ENCODE measurements at places on chromosomes 2 and 18.

- DNase-seq, result no peak
Measured at GRCh38 chr2:181697126-181697525, 16.8 kb upstream of the NEUROD1 start.

DNA sequence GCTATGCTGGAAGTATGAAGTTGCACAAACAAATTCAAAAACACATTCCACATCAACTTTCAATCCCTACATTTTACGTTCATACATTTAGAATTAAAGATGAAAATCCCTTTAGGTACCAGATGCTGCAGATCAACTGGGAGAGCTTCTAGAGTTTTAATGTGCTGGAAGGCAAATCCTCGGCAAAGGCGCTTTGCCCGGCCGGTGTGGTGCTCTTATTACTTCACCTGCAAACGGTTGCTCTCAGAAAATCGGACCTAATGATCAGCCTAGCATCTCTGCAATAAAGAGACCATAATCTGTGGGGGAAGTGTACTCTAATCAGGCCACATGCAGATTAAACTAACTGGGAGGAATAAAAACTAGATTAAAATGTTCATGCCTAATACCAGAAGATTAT lies 513.8 kb downstream of the ZEB2 start:
- DNase-seq, result no peak

GRCh38 chr2:157194097-157194688 lies 63.3 kb upstream of the GALNT5 start:
- no peak for DNase-seq

- DNase-seq, result no peak
Measured at GRCh38 chr2:236745420-236746210, 176.0 kb downstream of the ACKR3 start.

- no peak for DNase-seq
Measured at GRCh38 chr2:150140777-150141176, 346.7 kb downstream of the RND3 start.

DNA sequence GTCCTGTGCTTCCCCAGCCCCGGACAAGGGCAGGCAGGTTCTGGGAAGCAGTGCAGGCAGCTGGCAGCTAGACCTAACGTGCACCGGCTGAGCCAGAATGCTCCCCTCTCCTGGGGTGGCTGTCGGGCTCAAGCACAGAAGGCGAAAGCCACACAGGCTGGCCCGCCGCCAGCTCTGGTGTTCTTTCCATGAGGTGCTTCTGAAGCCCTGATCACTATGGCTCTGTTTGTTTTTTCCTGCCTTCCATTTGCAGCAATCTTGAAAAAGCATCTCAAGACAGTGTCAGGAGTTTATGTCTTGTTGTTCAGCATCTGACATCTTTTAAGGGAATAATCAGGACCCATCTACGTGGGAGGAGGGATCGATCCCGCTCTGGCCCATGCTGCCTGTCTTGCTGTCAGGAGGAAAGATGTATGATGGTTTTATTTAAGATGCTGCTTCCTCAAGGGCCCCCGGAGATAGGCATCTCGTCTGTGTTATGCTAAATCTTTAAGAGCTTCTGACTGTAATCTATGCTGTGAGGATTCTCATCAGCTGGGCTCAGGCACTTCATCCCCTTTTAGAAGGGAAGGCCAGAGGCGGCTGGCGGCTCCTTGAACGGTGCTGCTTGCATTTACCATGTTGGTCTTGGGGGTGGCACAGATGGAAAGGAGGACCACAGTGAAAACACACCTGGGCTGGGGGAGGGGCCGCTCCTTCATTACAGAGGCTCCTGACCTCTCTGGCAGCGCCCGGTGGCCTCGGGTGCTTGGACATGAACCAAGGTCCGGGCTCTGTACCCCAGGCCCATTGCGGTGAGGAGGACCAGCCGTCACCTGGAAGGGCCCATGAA lies 118.5 kb upstream of the HDAC4 start:
- DNase-seq, result no peak

- DNase-seq, result no peak
Measured at GRCh38 chr2:112927745-112928144, 16.8 kb downstream of the IL37 start.

DNA sequence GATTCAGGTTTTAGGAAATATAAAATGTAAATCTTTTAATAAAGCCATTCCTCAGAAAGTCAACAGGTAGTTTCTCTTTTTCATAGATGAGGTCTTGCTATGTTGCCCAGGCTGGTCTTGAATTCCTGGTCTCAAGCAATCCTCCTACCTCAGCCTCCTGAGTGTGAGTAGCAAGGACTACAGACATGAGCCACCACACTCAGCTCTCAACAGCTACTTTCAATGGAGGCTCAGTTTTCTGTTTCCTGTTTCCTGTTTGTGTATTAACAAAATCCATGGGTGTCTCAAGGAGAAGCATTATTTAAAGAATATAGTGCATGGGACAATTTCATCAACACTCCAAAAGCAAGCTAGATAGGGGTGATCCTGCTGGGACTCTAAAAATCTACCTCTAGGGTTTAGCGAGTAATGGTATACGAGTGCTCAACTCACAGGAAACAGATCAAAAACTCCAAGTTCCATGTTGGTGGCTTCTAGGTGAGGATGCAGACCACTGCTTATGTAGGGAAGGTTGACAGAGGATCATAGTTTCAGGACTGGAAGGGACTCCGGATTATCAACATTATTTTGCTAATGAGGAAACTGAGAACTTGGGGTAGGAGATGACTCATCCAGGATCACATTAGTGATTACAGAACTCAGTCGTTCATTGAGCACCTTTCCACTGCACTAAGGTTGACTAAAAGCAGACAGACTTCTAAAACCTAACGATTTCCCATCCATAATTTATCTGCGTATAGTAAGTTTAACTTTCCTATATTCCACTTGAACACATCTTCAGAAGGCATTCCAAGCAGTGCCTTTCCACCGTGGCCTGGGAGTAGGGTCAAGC lies 61.7 kb upstream of the WIPF1 start:
- no peak for DNase-seq

GRCh38 chr2:42098571-42099437 lies 51.0 kb downstream of the PKDCC start:
- no peak for DNase-seq

DNA sequence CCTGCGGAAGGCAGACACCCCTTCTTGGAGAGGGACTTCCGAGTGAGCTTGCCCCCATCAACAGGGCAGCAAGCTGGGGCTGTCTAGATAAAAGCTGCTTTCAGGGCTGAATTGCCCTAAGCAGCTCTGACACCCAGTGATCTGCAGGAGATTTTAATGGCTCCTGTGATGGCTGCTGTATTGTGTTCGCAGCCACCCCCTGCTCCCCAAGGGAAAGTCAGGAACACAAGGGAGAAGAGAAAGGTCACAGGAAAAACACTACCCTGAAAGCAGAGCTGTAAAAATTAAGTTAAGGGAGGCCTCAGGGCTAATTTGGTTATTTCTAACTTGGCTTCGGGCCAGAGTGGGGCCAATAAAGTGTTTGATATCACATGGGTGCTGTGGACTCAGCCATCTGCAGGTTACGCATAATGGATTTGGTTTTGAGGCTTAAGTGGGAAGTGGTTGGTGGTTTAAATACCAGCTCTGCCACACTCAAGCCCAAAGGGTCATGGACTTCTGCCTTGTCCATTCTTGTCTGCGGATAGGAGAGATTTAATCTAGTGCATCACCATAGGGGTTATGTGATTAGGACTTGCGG lies 147.6 kb downstream of the CLIP4 start:
- DNase-seq, result no peak

DNA sequence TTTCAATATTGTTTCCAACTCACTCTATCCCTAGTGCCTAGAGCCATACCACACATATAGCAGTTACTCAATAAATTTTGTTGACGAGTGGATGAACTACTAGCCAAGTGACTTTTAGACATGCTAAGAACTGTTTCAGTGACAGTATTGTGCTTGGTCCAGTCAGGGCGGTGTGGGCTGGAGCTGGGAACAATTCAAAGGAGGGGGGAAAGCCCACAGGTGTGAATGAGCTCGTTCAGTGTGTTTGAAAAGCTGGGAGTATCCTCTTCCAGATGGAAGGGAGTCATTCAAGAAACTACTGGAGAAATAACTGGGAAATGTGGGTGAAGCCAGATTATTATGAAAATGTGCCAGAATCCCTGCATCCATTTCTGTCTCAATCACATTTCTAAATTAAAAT lies 1.7 kb upstream of the SERPINE2 start:
- no peak for DNase-seq

- no peak for DNase-seq
Measured at GRCh38 chr18:67218556-67218955, 298.0 kb downstream of the DSEL start.

- DNase-seq, result no peak
Measured at GRCh38 chr2:144510294-144510991, 9.5 kb downstream of the ZEB2 start.

DNA sequence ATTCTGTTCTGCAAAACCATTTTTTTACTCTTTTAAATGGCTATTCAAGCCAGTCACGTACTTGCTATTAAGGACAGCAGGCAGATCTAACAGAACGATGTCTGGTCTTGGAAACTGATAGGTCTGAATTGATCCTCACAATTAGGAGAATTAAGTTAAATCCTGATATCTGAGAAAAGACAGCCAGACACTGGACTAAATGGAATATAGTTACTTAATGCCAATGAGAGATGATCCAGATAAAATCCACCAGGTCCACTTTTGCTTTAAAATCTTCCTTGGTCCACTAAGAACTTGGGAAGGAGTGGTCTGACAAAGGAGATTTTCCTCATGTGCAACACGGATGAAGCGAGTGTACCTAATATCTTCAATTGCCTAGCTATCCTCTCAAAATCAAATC lies 86.9 kb downstream of the PLEKHM3 start:
- no peak for DNase-seq

DNA sequence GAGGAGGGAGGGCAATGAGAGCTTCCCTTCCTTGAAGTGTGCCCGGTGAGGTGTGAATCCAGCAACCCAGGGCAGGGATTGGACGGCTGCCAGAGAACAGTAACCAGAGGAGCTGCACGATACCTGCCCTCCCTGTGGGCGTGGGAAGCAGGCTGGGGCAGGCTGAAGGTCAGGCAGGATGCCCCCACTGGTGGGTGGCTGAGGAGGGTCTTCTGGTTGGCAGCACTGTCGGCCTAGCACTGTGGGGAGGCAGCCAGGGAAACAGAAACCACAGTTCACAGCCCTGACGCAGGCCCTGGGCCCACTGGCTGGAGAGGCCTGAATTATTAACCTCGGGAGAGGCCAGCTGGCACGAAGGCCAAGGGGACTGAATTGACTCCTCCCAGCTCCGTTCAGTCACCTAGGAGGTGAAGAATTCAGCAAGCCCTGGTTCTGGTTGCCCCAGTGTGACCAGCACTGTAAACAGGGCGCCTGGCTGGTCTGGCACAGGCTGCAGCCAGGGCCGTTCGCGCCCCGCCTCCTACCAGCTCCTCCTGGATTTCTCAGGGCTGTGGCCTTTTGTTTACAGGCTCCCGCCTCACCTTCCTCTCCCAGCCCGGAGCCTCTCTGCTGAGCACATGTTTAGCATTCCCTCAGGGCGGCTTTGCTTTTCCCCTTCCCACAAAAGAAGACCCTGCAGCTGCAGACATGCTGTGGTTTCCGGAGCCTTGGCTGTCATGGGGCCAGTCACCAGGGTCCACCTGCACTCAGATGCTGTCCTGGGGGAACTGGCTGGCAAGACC lies 97.8 kb downstream of the B3GNT2 start:
- no peak for DNase-seq

DNA sequence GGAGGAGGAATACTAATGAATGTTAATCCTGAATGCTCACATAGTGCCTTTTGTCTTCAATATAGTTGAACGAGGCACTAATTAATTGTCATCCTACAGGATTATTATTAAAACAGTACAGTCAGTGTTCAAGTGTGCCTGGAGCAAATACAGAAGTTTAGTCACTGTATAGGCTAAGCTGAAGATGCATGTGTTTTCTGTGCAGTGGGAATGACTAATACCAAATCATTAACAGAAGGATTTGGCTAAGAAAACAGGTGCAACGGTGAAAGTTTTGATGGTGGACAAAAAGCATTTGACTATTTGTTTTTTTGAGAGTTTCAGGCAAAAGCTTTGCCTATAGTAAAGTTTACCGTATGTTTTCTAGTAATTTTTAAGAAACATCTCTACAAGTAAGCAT lies 62.8 kb downstream of the DCC start:
- DNase-seq, result no peak

DNA sequence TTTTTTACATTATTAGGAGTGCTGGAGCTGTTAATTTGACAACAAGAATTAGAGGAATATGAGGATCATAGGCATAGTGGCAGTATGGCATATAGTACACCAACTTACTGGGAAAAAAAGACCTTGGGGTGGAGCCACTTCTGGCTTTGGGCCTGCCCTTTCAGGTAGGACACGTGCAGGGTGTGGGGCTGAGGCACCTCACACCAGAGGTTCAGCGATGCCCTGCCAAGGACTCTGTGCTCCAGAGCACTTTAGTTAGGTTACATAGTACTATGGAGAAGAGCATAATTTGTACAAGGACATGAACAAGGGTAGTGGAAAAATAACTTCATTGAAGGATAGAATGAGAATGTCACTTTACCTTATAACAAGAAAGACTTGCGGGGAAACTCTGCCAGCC lies 77.1 kb upstream of the CD302 start:
- no peak for DNase-seq

DNA sequence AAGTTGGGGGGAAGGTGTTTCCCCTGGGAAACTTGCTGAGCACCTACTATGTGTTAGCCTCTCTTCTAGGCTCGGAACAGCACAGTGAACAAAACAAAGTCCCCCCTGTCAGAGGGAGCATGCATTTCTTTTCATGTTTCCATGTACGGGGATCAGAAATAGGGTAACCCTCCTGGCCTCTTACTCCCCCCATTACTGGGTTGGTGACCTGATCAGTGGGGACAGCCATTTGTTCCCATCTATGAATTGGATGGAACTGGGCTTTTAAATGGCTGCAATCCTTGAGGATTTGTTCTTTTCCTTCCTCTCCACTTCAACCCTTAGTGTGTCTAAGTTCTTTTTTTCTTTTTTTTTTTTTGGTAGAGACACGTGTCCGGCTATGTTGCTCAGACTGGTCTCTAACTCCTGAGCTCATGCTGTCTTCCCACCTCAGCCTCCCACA lies 13.7 kb downstream of the NCL start:
- no peak for DNase-seq

DNA sequence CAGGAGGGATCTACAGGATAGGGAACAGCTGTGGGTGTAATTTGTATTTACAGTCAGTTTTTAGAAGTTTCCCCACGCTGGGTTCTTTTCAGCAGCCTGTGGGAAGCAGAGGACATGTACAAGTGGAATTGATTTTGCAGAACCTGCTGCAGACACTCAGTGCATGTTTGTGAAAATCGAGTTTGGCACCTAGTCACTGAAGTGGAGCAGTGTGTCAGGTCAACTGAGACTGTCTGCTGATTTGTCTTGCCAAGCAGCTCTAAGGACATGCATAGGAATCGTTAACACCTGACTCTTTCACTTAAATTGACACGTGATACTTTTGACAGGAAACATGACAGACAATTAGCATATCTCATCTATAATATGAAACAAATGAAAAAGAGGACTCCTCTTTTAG lies 416.6 kb downstream of the TMX3 start:
- no peak for DNase-seq

- no peak for DNase-seq
Measured at GRCh38 chr18:55233857-55234256, 274.6 kb upstream of the CCDC68 start.

GRCh38 chr2:191705084-191705483 lies 27.1 kb downstream of the NABP1 start:
- peak; percentile 5 for DNase-seq

- DNase-seq, result no peak
Measured at GRCh38 chr18:76203552-76203951, 291.5 kb downstream of the ZNF516 start.

Measured in anterior cingulate cortex (tissue), 58 donors.